RPMI8226 (cell line): ENCODE measurements at places on chromosomes 1 and 21.

DNA sequence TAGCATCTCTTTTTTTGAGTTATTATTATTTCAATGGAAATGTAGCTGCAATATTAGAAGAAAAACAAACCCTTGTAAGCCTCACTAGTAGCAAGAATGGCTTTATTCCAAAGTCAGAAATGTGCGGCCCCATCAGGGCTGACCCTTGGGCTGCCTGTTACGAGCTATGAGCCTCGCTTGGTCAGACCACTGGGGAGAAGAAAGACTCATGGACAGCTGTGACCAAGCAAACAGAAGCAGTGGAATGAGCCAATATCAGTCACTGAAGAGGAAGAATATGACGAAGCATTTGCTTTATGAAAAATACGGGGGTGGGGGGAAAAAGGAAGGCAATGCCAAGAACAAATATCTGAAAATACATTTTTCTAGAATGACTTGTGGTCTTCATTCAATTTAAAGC is 504.5 kb downstream of the LMO4 start:
- DNase-seq: no peak

DNA sequence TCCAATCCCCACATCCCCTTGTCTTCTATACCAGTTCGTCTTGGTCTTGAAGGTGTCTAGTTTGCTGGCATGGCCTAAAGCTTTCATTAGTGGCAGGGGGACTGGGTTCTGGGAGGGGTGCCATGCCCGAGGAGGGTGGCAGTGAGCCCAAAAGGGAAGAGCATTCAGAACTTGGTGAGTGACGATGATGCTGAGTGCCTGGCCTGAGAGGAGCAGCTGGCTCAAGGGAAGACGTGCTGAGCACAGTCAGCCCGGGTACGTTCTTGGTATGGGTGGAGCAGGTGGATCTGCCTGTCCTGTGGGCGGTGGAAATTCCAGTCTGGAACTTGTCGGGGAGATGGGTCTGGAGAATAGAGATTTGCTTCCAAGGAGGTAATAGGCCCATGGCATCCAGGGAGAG is 4.6 kb downstream of the FDPS start:
- DNase-seq: no peak

- peak; percentile 46 for DNase-seq
These were observed 503 bp upstream of the PIGM start for GRCh38 chr1:160032165-160032820.

DNA sequence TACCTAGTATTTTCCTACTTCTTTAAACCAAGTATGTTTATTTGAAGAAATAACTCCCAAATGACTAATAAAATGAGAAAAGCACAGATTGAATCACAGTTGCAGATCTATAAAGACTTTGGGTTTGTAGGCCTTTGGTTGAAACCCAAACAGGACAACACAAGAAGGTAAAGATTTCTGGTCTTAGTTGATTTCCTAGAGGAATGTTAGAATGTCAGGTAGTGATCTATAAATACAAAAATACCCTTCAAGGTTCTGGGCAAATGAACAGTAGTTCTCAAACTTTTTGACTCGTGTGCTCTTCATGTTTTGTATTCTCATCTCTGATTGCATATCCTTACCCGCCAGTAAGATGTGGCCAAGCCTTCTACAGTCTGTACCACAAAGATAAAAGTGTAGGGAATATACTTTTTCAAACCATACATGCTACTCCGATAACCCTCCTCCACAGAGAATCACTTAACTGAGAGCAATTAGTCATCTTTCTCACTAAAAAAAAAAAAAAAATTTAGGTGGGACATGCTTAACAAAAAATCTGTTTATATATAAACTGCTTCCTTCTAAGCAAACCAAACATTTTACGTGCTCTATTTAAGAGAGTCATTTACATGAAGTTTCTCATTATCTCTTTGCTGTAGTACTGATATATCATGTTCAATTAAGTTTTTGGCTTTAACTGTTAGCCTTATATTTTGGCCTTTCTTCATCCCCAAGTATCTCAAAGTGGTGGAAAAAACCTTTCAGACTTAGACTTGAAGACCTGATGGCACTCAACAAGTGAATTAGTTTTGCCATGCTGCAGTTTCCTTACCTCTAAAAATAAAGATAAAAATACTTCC is 36.0 kb downstream of the CNIH4 start:
- no peak for DNase-seq

- DNase-seq: no peak
These were observed 21.7 kb upstream of the TENT5C start for GRCh38 chr1:117584181-117584580.

DNA sequence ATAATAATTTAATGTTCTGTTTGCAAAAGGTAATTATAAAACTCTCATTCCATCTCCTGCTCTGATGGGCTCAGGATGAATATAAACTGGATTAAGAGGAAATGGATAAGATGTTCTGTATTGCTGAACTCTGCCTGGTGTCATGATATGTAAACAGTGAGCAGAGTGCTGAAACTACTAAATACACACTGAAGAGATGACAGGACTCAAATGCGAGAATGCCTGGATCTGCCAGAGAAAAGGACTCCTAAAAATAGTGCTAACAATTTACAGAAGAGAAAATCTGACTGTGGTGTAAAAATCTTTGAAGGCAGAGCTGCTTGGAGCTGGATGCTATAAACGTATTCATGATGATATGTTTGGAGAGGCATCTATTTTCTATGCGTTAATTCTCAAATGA is 303.2 kb downstream of the RWDD3 start:
- DNase-seq: no peak

GRCh38 chr1:156942576-156942975 is 22.1 kb downstream of the LRRC71 start:
- no peak for DNase-seq

DNA sequence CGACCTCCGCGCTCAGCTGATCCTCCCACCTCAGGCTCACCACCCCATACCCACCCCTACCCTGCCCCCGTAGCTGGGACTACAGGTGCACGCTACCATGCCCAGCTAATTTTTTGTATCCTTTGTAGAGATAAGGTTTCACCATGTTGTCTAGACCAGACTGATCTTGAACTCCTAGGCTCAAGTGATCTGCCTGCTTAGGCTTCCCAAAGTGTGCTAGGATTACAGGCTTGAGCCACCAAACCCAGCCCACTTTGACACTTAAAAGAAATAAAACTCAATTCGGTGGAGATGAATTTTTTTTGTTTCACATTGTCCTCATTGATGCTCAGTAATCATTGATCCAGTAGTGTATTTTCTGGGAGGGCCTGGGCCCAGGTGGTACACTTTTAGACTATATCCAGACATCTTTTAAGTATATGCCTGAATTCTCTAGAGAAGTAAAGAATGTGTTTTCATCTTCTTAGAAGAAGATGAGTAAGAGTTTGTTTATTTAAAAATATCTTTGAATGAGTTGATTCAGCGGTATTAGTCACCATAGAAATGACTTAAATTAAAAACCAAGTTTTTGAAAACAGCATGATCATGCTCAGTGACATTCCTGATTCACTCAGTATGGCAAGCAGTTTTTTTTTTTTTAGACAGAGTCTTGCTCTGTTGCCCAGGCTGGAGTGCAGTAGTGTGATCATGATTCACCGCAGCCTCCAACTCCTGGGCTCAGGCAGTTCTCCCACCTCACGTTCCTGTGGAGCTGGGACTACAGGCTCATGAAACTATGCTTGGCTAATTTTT is 57.8 kb downstream of the EPB41 start:
- DNase-seq: no peak

- DNase-seq: no peak
These were observed 394.8 kb downstream of the USP25 start for GRCh38 chr21:16124378-16125138.

- DNase-seq: no peak
These were observed 439.5 kb downstream of the SMYD3 start for GRCh38 chr1:246067432-246068216.

DNA sequence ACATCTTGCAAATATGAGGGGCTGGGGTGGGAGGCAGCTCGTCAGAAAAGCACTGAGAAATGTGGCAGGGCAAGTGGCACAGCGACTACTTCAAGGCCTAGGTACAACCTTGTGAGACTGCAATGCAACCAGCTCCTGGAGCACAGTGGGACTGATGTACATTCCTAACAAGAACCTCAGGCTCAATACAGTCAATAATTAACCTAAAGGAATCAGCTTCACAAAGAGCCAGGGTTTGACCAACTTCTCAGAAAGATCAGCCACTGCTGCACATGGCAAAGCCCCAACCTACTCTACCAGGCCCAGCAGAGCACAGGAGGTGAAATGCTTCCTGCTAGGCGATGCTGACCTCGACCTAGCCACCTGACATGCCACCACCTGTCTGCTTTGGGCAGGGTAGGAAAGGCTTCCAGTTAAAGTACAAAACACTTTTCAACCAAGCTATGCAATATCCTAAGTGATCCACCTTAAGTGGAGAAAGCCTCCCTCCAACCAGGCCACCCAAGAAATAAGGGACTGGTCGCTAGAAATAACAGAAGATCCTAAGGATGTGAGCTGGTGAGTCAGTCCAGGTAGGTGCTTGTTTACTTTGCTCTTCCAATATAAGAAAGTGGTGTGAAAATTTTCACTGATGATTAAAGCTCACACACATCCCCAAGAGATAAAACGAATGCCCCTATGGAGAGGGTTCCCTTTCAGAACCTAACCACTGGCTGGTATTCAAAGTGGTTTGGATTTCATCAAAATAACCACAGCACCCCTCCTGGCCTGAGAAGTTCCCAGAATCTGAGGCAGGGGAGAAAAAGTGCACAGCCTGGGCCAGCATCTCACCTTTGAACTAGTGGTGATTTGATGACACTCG is 2.1 kb downstream of the RIPK4 start:
- DNase-seq: peak; percentile 39

GRCh38 chr1:184892116-184892515 is 82.2 kb downstream of the NIBAN1 start:
- no peak for DNase-seq

- no peak for DNase-seq
These were observed 259.6 kb upstream of the ST6GALNAC5 start for GRCh38 chr1:76607717-76608116.

DNA sequence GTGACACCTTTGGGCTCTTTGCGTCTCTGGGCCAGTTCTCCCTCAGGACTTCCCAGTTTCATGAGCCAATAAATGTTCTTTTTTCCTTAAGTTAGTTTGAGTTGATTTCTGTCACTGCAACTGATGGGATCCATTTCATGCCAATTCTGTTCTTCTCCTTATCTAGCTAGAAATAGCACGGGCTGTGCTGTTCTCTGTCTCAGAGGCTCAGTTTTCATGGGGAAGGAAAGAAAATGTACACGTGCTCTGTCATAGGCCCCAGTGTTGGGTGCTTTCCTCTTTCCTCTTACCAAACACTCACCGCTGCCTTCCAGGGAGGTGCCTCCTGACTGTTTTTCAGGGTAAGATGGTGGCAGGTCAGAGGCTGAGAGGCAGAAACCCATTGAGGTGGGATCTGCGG is 43.2 kb upstream of the ACTL8 start:
- no peak for DNase-seq

GRCh38 chr1:225655509-225656258 is 2.8 kb upstream of the ENAH start:
- DNase-seq: peak; percentile 61

- DNase-seq: no peak
These were observed 189.1 kb downstream of the CLIC6 start for GRCh38 chr21:34857874-34858273.

- no peak for DNase-seq
These were observed 304.7 kb downstream of the DUSP10 start for GRCh38 chr1:221437171-221437570.

GRCh38 chr1:160414881-160415280 is 14.5 kb downstream of the VANGL2 start:
- DNase-seq: no peak

GRCh38 chr1:51519865-51520699 is 1.0 kb upstream of the EPS15 start:
- DNase-seq: no peak
